ENCODE measurements at places on chromosomes 3 and 15.

DNA sequence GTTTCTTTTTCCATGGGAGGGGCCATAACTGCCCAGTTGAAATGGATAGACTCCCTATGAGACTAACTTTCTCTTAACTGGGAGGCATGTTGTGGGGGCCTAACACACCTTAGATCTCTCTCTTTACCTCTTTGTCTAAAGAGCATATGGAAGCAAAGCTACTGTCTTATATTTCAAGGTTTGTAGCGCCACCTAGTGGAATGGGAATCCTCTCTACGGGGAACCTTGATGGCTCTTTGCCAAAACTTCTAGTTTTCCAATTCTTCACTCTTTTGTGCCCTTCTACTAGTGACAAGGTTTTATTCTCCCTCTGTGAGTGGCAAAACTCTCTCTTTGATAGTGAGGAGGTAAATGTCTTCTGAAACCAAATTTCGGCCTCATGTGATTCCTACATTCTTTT is 1030.4 kb upstream of the CADM2 start:
- no peak for DNase-seq

DNA sequence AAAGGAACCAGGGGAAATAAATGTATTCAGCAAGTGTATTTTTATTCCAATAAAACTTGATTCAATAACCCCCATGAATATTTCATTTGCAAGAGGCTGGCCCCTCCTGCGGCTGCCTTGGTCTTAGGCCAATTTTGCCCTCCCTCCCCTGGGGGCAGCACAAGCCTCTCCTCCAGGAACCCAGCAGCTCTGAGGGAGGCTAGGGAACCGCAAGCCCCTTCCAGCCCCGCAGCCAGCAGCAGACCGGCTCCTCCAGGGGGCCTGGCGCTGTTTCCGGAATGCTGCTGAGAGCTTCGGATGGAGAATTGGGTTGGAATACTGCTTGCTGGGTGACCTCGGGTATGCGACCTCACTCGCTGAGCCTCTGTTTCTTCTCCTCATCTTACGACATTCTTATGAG is 150.1 kb downstream of the RAB11A start:
- no peak for DNase-seq

DNA sequence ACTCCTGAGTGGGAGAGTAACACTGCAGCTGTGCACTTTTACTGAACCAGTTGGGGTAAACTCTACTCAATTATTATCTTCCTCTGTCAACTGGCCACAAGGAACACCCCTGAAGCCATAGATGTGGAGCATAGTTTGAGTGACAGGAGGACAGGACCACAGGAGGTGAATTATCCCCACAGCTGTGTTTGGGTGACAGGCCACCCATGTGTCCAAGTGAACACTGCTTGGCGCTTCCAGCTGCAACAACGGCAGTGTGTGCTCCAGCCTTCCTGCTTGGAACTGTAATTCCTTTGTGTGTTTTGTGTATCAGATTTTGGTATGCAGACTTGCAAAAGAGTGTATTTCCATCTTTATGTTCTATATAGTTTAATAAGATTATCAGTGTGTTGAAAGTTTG is 20.2 kb upstream of the TSPAN3 start:
- DNase-seq, result no peak

- DNase-seq, result no peak
Measured at GRCh38 chr3:49519296-49519695, 35.0 kb upstream of the BSN start.

- DNase-seq, result no peak
Measured at GRCh38 chr15:65066635-65067316, 1.0 kb downstream of the RASL12 start.

DNA sequence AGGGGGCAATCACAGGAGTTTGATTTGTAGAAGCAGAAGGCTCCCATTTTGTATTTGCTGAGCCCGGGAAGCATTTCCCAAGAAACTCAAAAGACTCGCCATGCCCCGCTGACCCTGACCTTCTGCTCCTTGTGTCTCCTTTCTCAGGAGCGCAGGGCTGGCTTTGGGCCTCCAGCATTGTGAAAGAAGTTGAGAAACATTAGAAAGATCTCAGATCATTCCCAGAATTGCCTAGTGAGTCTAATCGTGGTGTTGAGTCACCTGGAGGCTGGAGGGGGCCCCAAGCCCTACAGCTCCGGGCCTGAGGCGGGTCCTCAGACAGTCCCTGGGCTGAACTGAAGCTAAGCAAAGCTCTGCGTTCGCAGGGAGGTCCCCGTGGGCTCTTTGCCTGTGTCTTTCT is 10.9 kb upstream of the PIGZ start:
- DNase-seq, result no peak

DNA sequence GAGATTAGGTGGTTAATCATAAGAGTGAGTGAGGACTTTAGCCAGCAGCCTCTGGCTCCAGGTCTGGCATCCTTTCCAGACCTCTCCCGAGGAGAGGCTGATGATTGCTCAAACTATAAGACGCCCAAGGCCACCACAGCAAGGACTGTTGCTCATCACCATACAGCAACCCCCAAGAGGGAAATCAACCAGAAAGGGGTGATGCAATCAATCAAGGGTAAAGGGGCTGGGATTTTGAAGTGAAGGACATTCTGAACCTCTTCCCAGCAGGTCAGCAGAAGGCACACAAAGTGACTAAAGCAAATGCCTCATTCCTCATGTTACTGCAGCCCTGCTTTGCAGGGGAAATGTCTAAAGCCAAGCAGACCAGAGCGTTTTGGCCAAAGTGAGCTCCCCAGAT is 247.3 kb upstream of the IGF1R start:
- no peak for DNase-seq

DNA sequence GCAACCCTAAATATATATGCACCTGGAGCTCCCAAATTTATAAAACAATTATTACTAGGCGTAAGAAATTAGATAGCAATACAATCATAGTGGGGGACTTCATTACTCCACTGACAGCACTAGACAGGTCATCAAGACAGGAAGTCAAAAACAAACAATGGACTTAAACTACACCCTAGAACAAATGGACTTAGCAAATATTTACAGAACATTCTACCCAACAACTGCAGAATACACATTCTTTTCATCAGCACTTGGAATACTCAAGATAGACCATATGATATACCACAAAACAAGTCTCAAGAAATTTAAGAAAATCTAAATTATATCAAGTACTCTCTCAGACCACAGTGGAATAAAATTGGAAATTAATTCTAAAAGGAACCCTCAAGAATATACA is 201.5 kb downstream of the OSBPL10 start:
- no peak for DNase-seq

DNA sequence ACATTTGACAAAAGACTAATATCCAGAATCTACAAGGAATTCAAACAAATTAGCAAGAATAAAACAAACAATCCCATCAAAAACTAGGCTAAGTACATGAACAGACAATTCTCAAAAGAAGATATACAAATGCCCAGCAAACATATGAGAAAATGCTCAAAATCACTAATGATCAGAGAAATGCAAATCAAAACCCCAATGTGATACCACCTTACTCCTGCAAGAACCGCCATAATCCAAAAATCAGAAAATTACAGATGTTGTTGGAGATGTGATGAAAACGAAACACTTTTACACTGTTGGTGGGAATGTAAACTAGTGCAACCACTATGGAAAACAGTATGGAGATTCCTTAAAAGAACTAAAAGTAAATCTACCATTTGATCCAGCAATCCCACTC is 79.4 kb downstream of the SNTN start:
- DNase-seq, result no peak

- no peak for DNase-seq
Measured at GRCh38 chr15:60649845-60650548, 171.1 kb upstream of the ICE2 start.

- DNase-seq, result no peak
Measured at GRCh38 chr3:188742755-188743550, 428.8 kb upstream of the TPRG1 start.

DNA sequence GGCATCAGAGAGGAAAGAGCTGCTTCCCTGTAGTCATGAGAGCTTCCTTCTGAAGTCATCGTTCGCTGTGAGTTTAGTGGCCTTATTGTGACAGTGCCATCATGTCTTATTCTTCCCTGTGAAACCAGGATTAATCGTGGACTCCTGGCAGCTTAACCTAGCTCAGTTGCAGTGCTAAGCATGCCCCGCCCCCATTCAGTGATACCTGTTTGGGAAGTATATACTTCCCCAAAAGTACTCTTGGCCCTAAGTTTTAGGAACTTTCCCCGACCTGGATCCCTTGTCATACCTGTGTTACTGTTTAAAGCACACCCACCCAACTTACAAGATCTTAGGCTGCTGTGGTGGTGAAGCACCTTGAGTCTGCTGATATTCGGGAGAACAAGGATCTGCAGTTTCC is 32.1 kb upstream of the TIMP4 start:
- no peak for DNase-seq

DNA sequence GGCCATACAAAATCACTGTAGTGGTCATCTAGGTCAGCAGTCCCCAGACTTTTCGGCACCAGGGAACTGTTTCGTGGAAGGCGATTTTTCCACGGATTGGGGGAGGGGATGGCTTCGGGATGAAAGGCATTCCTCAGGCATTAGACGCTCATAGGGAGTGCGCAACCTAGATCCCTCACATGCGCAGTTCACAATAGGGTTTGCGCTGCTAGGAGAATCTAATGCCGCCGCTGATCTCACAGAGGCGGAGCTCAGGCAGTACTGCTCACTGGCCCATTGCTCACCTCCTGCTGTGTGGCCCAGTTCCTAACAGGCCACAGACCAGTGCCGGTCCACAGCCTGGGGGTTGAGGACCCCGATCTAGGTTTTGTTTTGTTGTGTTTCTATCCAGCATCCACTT is 200.1 kb downstream of the SLC9A9 start:
- DNase-seq, result no peak

DNA sequence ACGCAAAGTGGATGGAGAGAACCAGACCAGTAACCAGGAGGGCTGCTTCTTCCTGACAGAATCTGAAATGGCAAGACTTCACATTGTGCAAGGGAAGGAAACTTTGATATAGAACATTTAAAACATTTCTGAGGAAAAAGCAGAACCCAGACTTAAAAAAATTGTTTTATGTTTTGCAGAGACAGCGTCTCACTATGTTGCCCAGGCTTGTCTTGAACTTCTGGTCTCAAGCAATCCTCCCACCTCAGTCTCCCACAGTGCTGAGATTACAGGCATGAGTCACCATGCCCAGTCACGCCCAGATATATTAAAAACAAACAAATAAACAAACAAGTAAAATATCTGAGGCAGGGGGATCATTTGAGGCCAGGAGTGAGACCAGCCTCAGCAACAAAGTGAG is 46.2 kb downstream of the CRTAP start:
- no peak for DNase-seq

DNA sequence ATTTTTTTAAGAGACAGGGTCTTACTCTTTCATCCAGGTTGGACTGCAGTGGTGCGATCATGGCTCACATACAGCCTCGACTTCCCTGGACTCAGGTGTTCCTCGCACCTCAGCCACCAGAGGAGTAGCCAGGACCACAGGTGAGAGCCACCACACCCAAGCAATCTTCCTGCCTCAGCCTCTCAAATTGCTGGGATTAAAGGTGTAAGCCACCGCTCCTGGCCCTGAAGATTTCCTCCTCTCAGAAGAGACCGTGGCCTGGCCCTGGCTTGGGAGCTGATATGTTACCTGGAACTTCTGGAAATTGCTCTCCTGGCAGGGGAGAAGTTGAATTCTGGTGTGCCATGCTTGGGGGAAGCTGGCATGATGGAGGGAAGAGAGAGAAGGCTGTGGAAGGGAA is 36.2 kb downstream of the PPCDC start:
- DNase-seq, result no peak

GRCh38 chr15:74956648-74957475 is at the start of gene RPP25:
RPP25 (minus strand) TSS chr15:74956772; CDS start chr15:74956583, 189 bp downstream.
- DNase-seq, result no peak

GRCh38 chr3:45761831-45762230 is 34.5 kb downstream of the SLC6A20 start:
- no peak for DNase-seq

GRCh38 chr3:177039490-177040274 is 157.6 kb downstream of the TBL1XR1 start:
- no peak for DNase-seq

- DNase-seq, result no peak
Measured at GRCh38 chr15:92155934-92156333, 237.7 kb upstream of the ST8SIA2 start.

GRCh38 chr3:26522919-26523318 is 99.7 kb upstream of the LRRC3B start:
- no peak for DNase-seq

GRCh38 chr15:57172925-57173324 is 203.4 kb upstream of the CGNL1 start:
- DNase-seq, result no peak

- no peak for DNase-seq
Measured at GRCh38 chr3:126491221-126492013, 15.7 kb upstream of the ZXDC start.

- no peak for DNase-seq
Measured at GRCh38 chr3:45909542-45909941, 23.2 kb downstream of the CCR9 start.

DNA sequence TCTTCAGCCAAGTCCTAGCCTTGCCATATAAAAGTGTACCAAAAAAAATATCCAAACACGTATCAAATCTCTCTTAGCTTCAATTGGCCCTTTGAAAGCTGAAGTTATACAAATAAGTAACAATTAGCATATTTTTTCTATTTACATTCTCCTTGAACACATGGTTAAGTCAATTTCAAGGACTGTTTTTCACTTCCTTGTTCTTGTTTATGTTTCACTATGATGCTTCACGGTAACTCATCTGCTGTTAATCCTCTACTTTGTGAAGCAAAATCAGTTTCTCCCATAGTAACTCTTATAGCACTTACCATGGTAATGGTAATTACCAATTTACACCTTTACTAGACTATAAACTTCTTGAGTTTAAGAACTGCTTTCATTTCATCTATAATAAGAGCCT is 10.6 kb upstream of the SPRED1 start:
- DNase-seq, result no peak

- no peak for DNase-seq
Measured at GRCh38 chr3:24905266-24905665, 410.6 kb upstream of the THRB start.

DNA sequence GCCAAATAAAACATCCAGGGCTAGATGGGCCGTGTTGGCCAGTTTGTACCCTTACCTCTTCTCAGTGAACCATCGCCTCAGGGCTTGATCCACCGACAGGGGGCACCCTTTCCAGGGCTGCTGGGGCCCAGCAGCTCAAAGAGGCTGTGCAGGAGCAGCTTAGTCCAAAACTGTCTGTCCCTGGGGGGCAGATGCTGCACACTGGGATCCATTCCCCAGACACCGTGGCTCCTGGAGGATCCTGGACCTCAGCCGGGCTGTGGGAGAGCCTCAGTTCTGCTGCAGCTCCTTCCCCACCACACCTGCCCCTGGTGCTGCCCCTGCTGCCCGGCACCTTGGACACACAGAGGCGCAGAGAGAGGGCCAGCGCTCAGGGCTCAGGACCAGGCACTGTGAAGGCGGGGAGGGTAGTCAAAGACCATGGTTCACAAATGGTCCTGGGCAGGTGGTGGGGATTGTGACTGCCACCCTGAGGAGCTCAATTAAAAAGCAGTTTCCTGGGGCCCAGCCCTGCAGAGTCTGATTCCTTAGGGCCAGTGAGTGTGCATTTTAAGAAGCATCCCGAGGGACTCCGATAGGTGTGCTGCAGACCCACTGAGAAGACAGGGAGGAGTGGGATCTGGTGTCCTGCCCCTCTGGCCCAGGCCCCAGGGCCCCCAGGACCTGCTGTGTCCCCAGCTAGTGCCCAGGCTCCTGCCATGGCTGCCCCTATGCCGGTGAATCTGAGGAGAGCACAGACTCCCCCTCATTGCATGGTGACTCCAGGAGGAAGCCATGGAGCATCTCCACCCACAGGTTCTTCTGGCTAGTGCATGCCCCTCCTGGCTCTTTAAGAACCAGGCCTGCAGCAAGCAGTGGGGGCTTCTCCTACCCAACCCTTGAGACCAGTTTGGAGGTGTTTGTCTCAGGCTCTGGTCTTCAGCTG is 86.5 kb upstream of the PRR20G start:
- no peak for DNase-seq
